ENCODE measurements at places on chromosomes 3 and 15. TPM values are rescaled to one million over a fixed set of nuclear protein-coding genes. Genes with fewer than 3 reads are reported as not detected.

The GOLGA6D gene
- under 0.01 TPM for total RNA-seq

The INSYN1 gene
- 2.1 TPM for total RNA-seq

The TRPC1 gene
- 32.9 TPM for total RNA-seq

The GDPGP1 gene
- 3.1 TPM for total RNA-seq

The LRRN1 gene
- 19.8 TPM for total RNA-seq

The CLDN16 gene
- total RNA-seq, result under 0.01 TPM

The SPTSSB gene
- 0.52 TPM for total RNA-seq

The PYGO1 gene
- total RNA-seq, result 10.4 TPM

The FOXB1 gene
- total RNA-seq, result not detected

The ZNF592 gene
- total RNA-seq, result 6.3 TPM

The PRSS50 gene
- not detected for total RNA-seq

The FGF7 gene
- total RNA-seq, result 7.3 TPM

The GOLGA6C gene
- not detected for total RNA-seq

The CHRNB4 gene
- total RNA-seq, result under 0.01 TPM
